K562 (cell line): ENCODE measurements at places on chromosomes 11 and 22.

DNA sequence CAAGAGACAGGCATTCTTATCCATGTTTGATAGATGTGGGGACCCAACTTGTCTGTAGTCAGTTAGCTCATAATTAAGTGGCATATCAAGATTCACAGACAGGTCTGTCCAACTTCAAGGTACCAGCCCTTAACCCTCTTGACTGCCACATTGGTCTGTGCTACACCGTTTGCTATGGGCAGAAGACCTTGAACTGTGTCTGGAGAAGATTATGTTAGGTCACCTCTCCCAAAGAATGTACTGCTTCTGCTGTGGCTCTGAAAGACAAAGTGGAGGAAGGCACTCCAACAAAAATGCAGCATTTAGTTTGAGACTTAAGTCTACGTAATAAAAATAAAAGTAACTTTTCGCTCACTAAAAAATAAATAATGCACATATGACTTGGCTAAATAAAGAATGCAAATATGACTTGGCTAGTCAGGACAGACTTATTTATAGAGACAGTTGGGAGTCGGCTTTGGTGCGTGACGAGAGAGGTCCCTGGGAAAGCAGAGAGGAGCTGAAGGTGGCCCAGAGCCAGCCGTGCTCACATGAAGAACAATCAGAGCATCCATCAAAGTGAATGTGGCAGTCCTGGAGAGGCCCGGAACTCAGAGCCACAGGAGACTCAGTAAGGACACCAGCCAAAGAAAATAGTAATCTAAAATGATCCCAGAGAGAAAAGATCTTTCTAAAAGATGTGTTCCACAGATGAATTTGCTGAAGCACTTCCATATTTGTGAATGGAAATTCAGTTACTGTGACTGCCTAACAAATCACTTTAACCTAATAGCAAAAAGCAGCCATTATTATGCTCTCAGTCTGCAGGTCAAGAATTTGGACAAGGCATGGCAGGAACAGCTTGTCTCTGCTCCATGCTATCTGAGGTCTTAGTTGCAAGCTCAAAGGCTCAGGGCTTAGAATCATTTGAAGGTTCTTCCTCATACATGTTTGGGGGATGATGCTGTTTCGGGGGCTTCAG lies 35.0 kb downstream of the CWC15 start:
- no peak overlapping the region for H3K27ac ChIP-seq
- 0 out of 3 replicates have a peak, but pooled peaks cover 7% of the 10 kb centered on the region for H3K27me3 ChIP-seq
- no peak overlapping the region for H3K4me3 ChIP-seq
- H3K36me3 ChIP-seq, result no peaks in the 10 kb centered on the region
- H3K4me1 ChIP-seq, result no peaks in the 10 kb centered on the region
- DNase-seq, result no peak

GRCh38 chr11:99257131-99257530 lies 236.4 kb downstream of the CNTN5 start:
- H3K4me3 ChIP-seq, result no peak overlapping the region
- H3K27ac ChIP-seq, result no peak overlapping the region
- H3K27me3 ChIP-seq, result no peaks in the 10 kb centered on the region
- no peaks in the 10 kb centered on the region for H3K4me1 ChIP-seq
- no peak for DNase-seq

DNA sequence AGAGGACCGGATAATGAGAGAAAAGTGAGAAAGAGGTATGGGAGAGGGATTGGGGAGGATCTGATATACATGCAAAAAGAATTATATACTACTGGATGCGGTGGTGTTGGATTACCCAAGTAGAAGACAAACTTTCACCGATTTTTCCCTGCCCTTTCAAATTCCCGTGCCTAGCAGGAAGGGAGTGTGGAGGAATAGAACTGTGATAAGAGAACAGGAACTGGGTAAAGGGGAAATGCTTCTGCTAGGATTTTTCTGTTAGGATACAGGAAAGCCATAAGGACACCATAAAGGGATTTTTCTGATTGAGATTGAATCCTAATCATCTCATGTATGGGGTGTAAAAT lies 480 bp upstream of the MTMR2 start:
- DNase-seq, result no peak
- H3K27ac ChIP-seq, result peak overlapping the region; percentile 84
- peak overlapping the region; percentile 75 for H3K4me3 ChIP-seq
- peaks cover 6% of the 10 kb centered on the region; the same call in 1 of the 2 replicates for H3K4me1 ChIP-seq
- no peaks in the 10 kb centered on the region for H3K27me3 ChIP-seq

- H3K27ac ChIP-seq, result 0 out of 3 replicates have a peak overlapping the region, but pooled peaks have one; percentile 11
- DNase-seq, result no peak
- no peak overlapping the region for H3K4me3 ChIP-seq
Observed at GRCh38 chr11:27444801-27445215, 27.8 kb downstream of the LGR4 start.

- no peak for DNase-seq
- no peak overlapping the region for H3K27ac ChIP-seq
Observed at GRCh38 chr11:12121517-12121916, 11.1 kb downstream of the MICAL2 start.

DNA sequence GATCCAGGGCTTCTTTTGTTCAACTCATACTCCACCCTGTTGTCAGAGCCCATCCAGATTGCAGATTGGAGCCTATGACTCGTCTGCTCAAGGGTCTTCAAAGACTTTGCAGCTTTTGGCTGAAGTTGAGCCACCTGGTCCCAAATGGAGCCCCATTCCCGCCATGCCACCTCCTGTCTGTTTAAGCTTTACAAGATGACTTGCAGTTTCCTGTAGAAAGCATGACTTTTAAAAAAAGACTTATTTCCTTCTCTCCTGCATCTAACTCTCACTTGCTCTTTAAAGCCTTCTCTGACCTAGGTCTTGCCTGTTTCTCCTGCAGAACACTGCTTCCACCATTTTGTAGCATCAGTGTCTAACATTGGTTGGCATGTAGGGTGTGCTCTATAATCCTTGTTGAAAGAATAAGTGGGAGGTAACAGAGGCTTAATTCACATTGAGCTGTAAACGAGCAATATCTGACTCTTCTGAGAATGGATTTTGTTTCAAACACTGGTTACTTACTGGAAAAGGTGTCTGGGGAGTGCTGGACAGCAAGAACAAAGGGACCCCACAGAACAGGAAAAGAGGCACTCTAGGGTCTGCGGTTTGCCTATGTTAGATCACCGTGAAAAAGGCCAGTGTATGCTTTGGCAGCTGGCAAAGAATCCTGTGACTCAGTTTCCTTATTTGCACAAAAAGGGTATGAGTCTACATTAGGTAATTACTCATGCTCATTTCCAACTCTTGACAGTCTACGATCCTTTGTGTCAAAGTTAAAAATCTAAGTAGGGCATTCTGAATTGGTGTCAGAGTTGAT lies 30.3 kb downstream of the NF2 start:
- H3K4me1 ChIP-seq, result no peaks in the 10 kb centered on the region; the same call in 1 of the 2 replicates
- H3K27ac ChIP-seq, result no peak overlapping the region
- H3K27me3 ChIP-seq, result no peaks in the 10 kb centered on the region
- no peak for DNase-seq
- no peak overlapping the region for H3K4me3 ChIP-seq

- no peaks in the 10 kb centered on the region for H3K36me3 ChIP-seq
- peaks cover 12% of the 10 kb centered on the region; the same call in 2 of the 3 replicates for H3K4me1 ChIP-seq
- no peak overlapping the region for H3K4me3 ChIP-seq
- no peak overlapping the region for H3K27ac ChIP-seq
- H3K27me3 ChIP-seq, result peaks cover 8% of the 10 kb centered on the region
- DNase-seq, result no peak
Observed at GRCh38 chr11:77035039-77035438, 841 bp downstream of the B3GNT6 start.

GRCh38 chr11:34757026-34757451 lies 136.1 kb downstream of the EHF start:
- H3K4me3 ChIP-seq, result no peak overlapping the region
- H3K27ac ChIP-seq, result no peak overlapping the region
- no peaks in the 10 kb centered on the region for H3K36me3 ChIP-seq
- no peaks in the 10 kb centered on the region for H3K27me3 ChIP-seq
- H3K4me1 ChIP-seq, result no peaks in the 10 kb centered on the region
- DNase-seq, result no peak

GRCh38 chr11:105489446-105489845 lies 120.4 kb upstream of the GRIA4 start:
- H3K27ac ChIP-seq, result no peak overlapping the region
- H3K27me3 ChIP-seq, result no peaks in the 10 kb centered on the region
- no peak for DNase-seq
- H3K36me3 ChIP-seq, result no peaks in the 10 kb centered on the region

DNA sequence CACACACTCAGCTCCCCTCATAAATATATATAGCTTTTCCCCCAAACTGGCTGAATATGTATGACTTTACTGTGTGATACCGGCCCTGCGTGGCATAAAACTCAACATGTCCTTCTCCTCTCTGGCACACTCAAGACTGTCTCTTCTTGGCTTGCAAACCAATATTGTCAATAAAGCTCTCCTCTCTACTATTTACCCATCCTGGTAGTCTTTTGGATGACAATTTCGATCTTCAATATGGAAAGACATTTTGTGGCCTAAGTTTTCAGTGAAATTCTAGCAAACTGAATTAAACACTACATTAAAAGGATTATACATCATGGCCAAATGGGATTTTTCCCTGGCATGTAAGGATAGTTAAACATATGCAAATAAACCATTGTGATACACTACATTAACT lies 1255.9 kb downstream of the JRKL start:
- no peaks in the 10 kb centered on the region for H3K36me3 ChIP-seq
- H3K27me3 ChIP-seq, result no peaks in the 10 kb centered on the region
- no peak for DNase-seq
- H3K4me3 ChIP-seq, result no peak overlapping the region
- H3K4me1 ChIP-seq, result no peaks in the 10 kb centered on the region
- H3K27ac ChIP-seq, result no peak overlapping the region

- H3K4me3 ChIP-seq, result no peak overlapping the region
- no peak for DNase-seq
- H3K36me3 ChIP-seq, result no peaks in the 10 kb centered on the region
- H3K27me3 ChIP-seq, result no peaks in the 10 kb centered on the region
- no peak overlapping the region for H3K27ac ChIP-seq
Observed at GRCh38 chr22:43507235-43507634, 95.4 kb downstream of the MPPED1 start.

GRCh38 chr11:2393941-2394817 lies 6.4 kb upstream of the TSSC4 start:
- H3K36me3 ChIP-seq, result peaks cover 78% of the 10 kb centered on the region; the same call in 2 of the 3 replicates
- no peak overlapping the region for H3K27ac ChIP-seq
- no peak for DNase-seq

DNA sequence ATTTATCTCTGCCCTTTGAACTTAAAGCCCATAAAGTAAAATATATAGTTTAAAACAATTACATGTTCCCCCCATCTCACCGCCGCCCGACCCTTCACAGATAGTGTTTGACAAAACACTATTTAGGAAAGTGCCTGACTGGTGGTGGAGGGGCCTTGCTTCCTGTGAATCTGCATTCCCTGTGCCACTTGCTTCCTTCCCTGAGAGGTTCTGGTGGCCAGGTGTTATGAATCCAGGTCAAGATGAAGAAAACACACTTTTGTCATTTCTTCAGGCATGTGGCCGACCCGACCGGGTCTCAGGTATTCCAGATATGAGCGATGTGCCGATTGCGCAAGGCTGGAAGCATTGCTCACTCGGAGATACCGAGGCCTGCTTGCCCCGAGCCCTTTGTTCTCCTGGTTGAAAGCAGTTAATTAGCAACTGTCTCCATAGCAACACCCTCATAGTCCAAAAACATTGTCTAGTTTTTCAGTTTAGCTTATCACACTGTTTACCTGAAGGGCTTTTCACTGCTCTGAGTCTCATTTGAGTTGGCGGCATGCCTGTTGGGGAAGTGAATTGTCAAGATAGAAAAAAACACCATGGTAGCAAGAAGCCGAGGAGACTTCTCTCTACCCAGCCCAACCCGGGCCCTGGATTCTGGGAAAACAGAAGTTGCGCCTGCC lies 128.3 kb downstream of the TEAD1 start:
- no peaks in the 10 kb centered on the region for H3K36me3 ChIP-seq
- H3K27ac ChIP-seq, result peak overlapping the region; percentile 40; the same call in 1 of the 3 replicates
- peak; percentile 77 for DNase-seq
- H3K4me3 ChIP-seq, result no peak overlapping the region
- peaks cover 27% of the 10 kb centered on the region for H3K4me1 ChIP-seq
- no peaks in the 10 kb centered on the region for H3K27me3 ChIP-seq

- H3K4me3 ChIP-seq, result no peak overlapping the region
- H3K36me3 ChIP-seq, result no peaks in the 10 kb centered on the region
- H3K27ac ChIP-seq, result no peak overlapping the region
- no peaks in the 10 kb centered on the region for H3K27me3 ChIP-seq
- no peak for DNase-seq
Observed at GRCh38 chr11:105923807-105924206, 98.2 kb downstream of the MSANTD4 start.

DNA sequence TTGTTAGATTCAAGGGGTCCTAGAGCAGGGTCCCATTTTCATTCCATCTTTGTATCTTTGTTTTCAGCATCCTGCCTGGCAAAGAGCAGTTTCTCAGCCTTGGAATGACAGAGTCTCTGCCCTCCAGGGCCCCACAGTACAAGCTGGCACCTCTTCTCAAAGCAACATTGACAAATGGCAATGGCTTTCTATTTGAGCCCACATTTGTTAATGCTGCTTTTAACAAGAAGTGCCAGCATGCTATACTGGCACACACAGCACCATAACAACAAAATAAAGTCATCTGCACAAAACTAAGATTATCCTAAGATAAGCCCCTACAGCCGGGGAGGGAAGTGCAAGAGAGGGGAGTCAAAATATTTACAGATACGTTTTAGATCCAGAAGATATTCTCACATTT lies 309.7 kb upstream of the C11orf87 start:
- H3K36me3 ChIP-seq, result no peaks in the 10 kb centered on the region
- no peak for DNase-seq
- H3K4me1 ChIP-seq, result no peaks in the 10 kb centered on the region
- H3K27ac ChIP-seq, result no peak overlapping the region
- H3K4me3 ChIP-seq, result no peak overlapping the region

DNA sequence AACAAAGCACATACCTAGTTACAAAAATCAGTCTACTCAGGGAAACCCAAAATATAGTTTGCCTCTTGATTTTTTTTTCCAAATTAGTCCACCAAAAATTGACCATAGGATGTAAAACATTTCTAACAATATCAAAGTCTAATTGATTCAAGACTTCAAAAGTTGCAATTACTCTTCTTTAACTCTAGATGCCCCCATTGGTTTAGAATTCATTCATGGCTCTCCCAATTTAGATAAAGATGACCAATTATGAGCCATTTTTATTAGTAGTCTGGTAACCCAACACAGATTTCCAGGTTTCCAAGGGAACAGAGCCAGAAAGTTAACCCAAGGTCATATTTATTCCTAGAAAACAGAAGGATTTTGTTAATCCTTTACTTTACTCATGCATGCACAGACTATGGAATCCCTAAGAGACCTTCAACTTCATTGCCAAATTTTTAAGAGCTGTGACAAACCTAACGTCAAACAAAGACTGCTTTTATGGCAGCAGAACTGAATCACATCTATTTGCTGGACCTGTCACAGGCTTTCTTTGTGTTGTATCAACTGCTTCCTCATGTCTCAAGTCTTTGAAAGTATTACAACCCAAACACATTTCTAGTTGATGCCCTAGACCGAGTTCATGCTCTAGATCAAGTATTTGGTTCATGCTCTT lies 55.3 kb downstream of the C22orf42 start:
- H3K27ac ChIP-seq, result no peak overlapping the region
- no peak overlapping the region for H3K4me3 ChIP-seq
- no peaks in the 10 kb centered on the region for H3K4me1 ChIP-seq
- H3K27me3 ChIP-seq, result no peaks in the 10 kb centered on the region
- H3K36me3 ChIP-seq, result no peaks in the 10 kb centered on the region

GRCh38 chr11:116832350-116833290 lies 2.9 kb downstream of the APOC3 start:
- H3K27me3 ChIP-seq, result no peaks in the 10 kb centered on the region
- no peaks in the 10 kb centered on the region for H3K36me3 ChIP-seq
- no peak overlapping the region for H3K4me3 ChIP-seq
- DNase-seq, result no peak

- peaks cover 5% of the 10 kb centered on the region; the same call in 1 of the 3 replicates for H3K36me3 ChIP-seq
- no peaks in the 10 kb centered on the region for H3K27me3 ChIP-seq
- H3K4me3 ChIP-seq, result no peak overlapping the region
Observed at GRCh38 chr22:46587492-46588278, 32.5 kb upstream of the GRAMD4 start.
